Panc1 (cell line): ENCODE measurements at places on chromosomes 16 and 17.

GRCh38 chr16:76529120-76529519 is 251.9 kb downstream of the CNTNAP4 start:
- H3K4me3 ChIP-seq = no peak overlapping the region
- H3K36me3 ChIP-seq = no peaks in the 10 kb centered on the region
- H3K27ac ChIP-seq = no peak overlapping the region
- no peaks in the 10 kb centered on the region for H3K4me1 ChIP-seq

DNA sequence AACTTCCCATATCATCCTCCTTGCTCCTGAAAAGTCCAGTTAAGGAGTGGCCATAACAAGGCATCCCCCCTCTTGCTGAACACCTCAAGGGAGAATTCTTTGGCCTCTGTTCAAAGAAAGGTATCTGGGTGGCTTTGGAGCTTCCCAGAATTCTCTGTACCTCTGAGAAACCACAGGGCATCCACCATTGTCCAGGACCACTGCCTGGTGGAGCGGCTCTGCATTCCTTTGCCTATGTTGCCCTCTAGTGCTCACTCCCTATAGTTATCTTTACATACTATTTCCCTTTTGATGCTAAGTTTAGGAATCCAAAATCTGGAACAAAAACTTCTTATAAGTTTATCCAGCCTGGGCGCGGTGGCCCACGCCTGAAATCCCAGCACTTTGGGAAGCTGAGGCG is 30.3 kb downstream of the CHD9NB start:
- H3K36me3 ChIP-seq = no peaks in the 10 kb centered on the region
- no peaks in the 10 kb centered on the region for H3K27me3 ChIP-seq
- peak; percentile 13 for DNase-seq
- H3K27ac ChIP-seq = no peak overlapping the region

- no peak for DNase-seq
- H3K4me3 ChIP-seq = no peak overlapping the region
- H3K27ac ChIP-seq = no peak overlapping the region
- no peaks in the 10 kb centered on the region for H3K36me3 ChIP-seq
- H3K4me1 ChIP-seq = peaks cover 6% of the 10 kb centered on the region
- H3K27me3 ChIP-seq = no peaks in the 10 kb centered on the region
Measured at GRCh38 chr16:11073407-11073999, 129.1 kb downstream of the CLEC16A start.

DNA sequence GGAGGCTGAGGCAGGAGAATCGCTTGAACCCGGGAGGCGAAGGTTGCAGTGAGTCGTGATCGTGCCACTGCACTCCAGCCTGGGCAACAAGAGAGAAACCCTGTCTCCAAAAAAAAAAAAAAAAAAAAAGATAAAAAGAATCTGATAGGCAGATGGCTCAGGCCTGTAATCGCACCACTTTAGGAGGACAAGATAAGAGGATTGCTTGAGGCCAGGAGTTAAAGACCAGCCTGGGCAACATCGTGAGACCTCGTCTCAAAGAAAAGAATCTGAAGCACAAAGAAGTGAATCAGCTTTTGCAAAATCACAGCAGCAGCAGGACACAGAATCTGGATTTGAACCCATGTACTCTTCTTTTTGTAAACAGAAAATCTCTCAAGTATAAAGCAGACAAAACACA is 7.6 kb downstream of the NOB1 start:
- no peak for DNase-seq
- no peak overlapping the region for H3K27ac ChIP-seq
- H3K4me3 ChIP-seq = no peak overlapping the region
- no peaks in the 10 kb centered on the region for H3K4me1 ChIP-seq
